NCI-H1105 treated with DMSO at 0.1 percent for 48 hours (cell line): ENCODE measurements at places on chromosomes 16 and 17.

DNA sequence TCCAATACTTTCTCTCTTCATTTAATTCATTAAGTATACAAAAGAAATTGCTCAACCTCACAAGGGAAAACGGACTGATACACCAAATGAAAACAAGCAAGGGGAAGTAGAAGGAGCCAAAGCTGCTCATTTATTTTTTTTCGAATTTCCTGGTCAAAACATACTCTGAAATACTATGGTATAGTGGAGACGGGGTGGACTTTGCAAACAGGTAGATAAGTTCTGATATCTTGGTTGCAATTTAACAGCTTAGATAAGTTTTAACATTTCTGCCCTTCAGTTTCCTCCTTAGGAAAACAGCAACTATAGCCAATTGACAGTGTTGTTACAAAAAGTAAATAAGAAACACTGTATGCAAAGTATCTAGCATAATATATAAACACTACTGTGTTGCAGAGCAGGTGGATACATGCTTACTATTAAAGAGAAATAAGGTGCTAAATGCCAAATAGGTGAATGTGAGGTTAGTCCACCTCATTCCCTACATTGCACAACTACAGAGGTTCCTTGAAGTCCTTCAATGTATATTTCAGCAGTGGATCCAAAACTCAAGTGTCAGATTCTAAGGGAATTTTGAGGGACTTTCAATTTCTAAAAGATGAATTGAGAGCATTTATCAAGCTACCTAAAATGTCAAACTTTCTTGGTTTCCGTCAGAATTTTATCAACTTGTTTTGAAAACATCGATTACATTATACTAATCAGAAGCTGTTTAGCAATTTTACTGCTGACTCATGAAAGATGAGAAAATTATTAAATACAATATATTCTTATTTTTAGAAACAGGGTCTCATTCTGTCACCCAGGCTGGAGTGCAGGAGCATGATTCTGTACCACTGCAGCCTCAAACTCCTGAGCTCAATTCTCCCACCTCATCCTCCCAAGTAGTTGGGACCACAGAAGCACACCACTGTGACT is 11.0 kb downstream of the CCDC47 start:
- no peak for DNase-seq

DNA sequence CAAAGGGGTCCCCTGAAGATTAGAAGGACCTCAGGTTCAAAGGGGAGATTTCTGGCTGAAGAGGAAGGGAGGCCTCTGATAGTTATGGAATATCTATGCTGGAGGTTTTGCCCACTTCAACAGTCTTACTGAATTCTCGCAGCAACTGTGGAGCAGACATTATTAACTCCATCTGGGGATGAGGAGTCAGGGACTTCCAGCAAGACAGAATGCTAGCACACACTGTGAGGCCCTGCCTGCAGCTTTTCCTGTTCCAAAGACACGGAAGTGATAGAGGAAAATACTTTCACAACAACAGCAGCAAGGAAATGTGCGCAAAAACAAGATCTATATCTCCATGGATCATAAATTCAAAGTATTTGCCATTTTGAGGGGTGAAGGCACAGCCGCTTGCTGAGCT is 72.8 kb downstream of the RPH3AL start:
- DNase-seq: no peak

GRCh38 chr16:11224096-11224893 is 31.7 kb downstream of the SOCS1 start:
- DNase-seq: no peak

DNA sequence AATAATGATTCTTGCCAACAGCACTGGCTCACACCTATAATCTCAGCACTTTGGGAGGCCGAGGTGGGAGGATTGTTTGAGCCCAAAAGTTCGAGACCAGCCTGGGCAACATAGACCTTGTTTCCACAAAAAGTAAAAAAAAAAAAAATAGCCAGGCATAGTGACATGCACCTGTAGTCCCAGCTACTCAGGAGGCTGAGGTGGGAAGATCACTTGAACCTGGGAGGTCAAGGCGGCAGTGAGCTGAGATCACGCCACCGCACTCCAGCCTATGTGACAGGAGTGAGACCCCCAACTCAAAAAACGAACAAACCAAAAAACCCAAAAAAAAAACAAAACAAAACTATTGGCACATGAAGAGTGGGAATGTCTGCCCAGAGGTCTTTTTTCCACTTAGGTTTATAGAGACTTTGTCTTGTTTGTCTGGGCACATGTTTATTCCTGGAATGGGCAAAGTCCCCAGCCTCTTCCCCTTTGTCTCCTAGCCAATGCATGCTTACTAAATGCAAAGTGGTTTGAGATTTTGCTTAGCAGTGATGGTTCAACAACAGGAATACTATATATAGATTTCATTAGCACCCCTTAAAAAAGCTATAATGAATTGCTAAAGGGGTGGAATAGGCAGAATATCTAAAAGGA is 25.9 kb downstream of the NMT1 start:
- no peak for DNase-seq

- DNase-seq: no peak
Observed at GRCh38 chr17:6157716-6158115, 87.5 kb downstream of the WSCD1 start.

GRCh38 chr17:78128551-78129350 is at the start of gene TMC6:
Gene TMC6, minus strand, starts transcription at chr17:78128755. Its CDS starts 1,923 bp downstream, at chr17:78126832.
- DNase-seq: peak; percentile 56

- no peak for DNase-seq
Observed at GRCh38 chr17:80742091-80742490, 197.5 kb downstream of the RPTOR start.

- no peak for DNase-seq
Observed at GRCh38 chr17:35447499-35447898, 1.1 kb downstream of the SLFN13 start.

DNA sequence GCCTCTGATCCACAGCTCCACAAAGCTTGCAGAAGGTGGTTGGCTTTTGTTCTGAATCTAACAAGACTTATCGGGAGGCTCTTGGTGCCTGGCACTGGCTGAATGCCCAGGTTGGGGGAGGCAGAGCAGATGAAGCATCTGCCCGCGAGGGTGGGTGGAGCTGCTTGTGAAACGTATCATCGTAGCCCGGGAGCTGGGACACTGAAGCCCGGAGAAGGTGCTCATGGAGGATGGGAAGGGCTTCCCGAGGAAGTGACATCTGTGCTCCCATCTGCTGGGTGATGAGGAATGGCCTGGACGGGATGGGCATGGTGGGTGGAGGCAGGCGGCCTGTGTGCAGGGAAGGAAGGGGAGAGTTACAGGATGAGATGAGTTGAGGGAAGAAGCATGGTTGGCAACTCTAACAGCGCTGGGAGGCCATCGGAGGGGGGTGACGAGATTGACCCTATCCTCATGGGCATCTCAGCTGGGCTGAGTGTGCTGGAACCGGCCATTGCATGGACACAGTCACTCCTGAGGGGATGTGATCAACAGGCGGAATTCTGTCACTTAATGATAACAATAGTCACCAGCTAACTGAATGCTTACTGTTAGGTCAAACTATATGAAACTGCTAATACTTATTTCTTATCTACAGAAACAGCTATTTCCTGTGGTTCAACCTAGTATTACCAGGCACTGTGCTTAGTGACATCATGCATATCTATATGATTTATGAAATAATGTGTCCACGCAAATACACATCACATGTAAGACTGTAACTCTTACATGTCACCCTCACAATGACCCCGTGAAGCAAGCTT is 102.7 kb downstream of the ABCC6 start:
- no peak for DNase-seq

GRCh38 chr17:57266902-57267311 is 10.6 kb downstream of the MSI2 start:
- DNase-seq: no peak

- DNase-seq: no peak
Observed at GRCh38 chr16:67773099-67773498, 33.3 kb downstream of the RANBP10 start.

DNA sequence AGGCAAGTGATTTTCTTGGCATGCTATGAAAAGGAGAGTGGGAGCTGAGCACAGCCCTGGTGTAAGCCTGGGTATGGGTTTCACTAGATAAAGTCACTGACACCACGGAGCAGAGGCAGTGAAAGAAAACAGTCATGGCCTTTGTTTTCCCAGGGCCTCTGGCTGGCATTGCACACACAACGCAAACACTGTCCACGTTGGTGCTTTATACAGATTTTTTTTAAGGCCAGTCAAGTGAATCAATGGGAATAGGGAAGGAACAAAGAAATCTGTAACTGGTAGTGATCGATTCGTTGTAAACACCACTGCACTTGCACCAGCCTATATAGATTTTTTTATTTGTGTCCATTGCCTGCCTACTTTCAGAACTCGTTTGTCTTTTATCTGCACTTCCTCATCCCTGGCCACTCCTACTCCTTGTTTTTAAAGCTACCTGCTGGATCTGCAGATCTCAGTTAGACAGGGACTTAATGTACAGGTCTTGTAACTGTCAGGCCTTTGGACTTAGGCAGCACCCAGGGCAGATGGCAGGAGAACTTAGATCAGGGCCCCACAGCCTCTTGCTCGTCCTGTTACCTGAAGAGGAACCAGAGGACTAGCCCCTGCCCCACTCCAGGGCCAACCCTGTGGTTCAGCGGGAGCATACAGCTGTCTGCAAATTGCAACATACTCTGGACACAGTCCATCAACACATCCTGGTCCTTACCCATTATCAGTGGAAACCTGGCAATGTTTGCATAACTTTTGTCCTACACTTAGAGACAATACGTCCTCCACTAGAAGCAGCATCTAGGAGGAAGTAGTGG is 10.6 kb upstream of the TMIGD1 start:
- DNase-seq: peak; percentile 33

DNA sequence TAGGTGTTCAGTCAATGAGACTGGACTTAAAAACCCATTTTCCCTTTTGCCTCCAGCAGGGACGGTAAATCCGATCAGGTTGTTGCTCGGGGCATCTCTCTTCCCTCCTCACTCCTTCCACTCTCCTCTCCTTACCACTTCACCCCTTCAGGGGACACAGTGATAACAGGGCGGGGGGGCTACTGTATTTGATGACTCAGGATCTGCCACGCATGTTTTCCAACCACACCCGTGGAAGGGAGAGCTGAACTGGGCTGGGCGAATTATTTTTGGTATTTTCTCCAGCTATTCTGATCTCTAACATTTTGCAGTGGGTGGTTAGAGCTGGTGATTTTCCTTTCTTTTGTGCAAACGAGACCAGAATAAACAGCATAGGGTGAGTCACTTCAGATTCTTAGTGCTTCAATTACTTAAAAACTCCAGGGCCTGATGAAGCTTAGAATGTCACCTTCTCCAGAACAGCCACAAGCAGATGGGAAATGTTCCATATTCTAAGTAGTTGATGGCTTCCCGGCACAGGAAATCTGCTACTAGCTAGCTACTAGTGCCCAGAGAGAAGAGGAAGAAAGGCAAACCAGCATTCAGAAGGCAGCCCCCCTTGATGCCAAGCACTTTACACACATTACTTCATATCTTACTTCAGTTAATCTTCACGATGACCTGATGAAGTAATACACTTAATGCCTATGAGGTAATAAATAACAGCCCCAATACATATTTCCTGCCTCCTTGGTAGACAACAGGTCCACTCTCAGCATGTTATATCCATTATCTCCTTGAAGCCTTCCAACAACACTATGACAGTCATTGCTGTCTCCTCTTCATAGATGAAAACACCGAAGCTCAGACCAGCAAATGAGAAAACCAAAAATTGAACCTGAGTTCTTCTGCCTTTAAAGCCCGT is 74.1 kb downstream of the ASIC2 start:
- DNase-seq: no peak

DNA sequence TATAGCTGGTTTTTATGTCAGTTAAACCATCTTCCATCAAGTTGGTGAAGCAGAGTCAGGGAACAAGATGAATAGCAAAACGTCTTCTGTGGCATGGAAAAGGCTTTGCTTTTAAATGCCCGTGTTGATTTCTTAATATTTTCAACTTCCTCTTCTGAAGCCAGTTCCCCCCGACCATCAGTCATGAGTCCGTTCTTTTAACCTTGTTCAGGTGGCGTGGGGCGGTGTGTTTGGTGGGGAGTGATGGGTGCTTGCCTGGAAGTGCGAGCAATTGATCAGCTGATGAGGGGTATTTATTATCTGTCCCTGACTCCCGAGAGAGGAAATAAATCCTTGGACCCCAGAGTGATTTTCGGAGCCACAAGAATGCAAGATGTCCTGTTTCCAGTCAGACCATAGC is 147.1 kb downstream of the WWOX start:
- DNase-seq: no peak

DNA sequence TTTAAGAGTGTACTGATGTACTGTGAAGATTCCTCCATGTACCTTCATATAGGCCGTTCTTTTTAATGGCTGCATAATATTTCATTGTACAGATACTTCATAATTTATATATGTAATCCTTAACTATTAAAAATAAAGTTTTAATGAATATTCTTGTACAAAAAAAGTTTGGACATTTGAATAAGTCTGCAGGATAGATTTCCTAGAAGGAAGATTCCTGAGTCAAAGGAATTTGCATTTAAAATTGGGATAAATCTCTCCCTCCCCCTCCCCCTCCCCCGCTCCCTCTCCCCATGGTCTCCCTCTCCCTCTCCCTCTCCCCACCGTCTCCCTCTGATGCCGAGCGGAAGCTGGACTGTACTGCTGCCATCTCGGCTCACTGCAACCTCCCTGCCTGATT is 15.6 kb upstream of the SLC13A2 start:
- no peak for DNase-seq

DNA sequence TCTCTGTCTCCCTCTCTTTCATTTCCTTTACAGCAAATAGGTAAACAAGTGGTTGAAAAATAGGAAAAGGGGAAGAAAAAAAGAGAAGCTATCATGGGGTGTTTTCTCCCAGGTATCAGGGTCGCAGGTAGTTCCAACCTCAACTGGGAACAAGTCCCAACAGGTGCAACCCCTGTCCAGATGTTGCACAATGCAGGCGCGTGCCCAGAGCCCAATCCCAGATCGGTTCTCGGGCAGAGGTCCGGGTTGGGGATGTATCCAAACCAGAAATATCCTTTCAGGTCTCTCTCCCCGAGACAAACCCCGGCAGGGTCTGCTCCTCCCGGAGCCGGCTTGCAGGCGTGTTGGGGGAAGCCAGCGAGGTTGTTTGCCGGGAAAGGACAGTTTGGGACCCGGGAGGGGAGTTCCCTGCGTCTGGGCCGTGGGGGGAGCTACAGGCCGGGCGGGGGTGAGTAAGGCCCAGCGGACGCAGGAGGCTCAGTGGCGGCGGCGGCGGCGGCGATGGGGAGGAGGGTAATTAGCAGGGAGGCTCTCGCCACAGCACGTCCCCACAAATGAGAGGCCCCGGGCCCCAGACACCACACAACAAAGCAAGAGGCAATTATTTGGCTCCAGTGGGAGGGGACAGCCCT is 21.2 kb upstream of the SP6 start:
- no peak for DNase-seq

DNA sequence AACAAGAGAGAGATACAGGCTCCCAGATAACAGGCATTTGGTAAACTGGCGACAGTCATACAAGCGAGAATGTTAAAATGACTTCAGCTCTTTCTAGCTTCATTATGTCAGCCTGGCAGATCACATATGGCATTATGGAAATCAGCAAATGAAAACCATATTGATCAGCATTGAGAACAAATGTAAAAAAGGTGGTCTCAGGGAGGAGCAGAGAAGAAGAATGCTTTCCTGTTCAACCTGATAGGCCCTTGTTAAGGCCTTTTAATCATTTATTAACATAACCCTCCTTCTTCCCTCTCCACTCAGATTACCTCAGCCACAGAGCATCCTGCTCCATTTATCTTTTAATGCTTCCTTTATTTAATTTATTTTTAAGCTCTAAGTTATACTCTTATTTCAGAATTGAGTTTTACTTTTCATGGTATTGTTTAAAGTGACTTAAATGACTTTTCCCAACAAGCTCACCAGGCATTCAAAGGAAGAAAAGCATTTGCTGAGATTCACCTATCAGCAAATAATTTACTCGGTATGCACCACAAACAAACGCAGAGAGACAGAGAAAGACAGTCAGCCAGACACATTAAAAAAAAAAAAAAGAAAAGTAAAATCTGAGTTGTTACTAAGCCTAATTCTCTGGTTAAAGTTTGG is 243.9 kb upstream of the TBX2 start:
- no peak for DNase-seq

- no peak for DNase-seq
Observed at GRCh38 chr17:70527364-70527888, 358.1 kb downstream of the KCNJ2 start.
